ENCODE measurements at places on chromosomes 1 and 21.

DNA sequence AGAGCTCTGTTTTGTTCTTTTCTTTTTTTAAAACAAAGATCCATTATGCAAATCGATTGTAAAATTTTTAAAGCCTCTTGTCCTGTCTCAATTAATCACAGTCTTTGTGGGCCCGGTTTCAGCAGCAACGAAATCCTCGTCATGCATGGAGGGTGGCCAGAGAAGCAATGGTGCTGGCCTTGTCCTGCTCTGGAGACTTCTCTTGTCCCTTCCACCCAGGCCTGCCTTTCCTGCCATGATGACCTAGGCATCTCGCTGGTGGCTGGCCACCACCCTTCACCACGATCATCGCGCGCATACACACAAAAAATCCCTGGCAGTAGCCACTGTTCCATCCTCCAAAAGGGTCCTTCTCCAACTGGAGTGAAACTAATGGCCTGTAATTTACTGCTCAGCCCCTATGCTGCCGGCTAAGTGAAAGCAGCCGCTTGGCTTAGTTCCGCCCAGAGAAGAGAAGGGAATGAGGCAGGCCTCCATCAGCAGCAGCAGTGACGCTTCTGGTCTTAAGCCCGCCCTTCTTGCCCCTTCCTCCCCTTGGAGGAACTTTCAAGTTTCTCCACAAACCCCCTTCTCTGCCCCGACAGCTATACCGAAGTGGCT lies 309.5 kb downstream of the NPHP4 start:
- DNase-seq: no peak

- no peak for DNase-seq
Measured at GRCh38 chr1:184214128-184214527, 162.6 kb downstream of the TSEN15 start.

DNA sequence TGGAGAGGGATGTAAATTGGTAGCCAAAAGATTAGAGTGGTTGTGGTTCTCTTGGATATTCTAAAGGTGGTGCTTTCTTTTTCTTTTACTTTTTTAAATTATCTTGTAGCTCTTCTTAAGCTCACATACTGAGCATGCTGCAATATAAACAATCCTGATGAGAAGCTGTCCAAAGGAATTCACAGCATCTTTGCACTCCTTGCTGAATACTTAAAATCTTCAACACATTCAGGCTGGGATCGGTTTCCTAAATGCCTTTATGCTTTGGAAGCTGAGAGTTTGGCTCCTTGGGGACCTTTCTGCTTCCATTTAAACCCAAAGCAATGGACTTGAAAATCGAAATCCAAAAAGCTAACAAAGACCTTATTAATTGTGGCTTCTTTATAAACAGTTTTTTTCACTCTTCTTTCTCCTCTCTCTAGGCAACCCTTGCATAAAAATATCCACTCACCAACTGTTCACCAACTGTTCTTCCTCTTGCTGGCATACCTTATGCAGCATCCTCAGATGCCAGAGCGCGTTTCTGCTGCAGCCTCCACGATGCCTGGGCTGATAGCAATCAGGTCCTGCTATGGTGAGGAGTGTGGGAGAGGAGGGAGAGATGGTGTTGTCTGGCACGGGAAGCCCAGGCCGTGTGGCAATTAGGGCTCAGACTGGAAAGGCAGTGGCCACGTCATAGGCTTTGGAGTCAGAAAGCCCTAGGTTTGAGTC lies 535.8 kb upstream of the DAB1 start:
- DNase-seq: no peak

DNA sequence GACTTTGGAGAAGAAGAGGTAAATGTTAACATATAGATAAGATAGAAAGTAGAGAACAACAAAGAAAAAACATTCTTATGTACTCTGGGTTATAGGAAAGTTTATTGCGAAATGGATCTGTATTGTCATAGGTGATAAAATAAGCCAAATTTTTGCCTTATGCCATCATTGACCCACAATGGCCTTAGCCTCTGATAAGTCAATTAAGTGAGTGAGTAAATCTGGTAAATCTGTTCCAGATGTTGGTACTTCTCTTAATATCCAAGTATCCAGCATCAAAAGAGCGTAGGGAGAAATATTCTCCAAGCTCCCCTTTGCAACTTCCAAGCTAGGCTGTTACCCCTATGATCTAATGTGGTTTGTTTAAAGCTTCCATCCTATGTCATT lies 38.3 kb upstream of the CLCA4 start:
- no peak for DNase-seq

DNA sequence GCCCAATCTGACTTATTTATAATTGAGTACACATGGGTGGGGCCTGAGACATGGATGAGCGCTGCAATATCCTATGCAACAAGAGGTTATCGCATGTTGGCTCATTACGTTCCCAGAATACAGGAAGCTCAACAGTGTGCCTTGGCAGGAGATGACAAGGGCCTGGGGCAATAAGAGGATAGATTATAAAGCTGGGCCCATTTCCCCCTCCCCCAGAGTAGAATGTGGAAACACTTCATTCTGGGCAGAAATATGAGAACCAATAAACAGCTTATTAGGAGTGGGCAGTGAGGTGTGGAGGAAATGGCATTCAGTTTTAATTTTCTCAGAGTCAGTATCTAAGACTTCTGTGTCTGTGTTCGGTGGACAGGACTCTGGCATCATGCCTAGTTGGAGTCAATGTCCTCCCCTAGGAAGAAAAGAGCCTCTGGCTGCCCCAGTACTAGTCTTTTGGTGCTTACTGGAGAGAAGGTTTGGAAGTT lies 92.8 kb downstream of the PIK3R3 start:
- DNase-seq: no peak

DNA sequence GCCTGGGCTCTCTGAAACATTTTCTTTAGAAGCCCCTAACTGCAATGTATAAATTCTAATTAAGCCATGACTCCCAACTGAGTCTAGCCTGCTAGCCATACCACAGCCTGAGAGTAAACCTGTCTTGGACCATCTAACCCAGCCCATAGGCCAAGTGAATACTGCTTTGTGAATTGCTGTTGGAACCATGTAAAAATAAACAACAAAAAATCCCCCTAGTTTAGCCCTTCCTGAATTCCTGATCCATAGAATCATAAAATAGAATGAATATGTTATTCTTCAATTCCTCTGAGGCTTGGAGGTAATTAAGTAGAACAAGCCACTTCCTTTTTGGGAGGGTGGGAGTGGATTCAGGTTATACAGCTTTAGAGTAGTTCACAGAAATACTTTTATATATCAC lies 1496.4 kb downstream of the MRPL39 start:
- no peak for DNase-seq

DNA sequence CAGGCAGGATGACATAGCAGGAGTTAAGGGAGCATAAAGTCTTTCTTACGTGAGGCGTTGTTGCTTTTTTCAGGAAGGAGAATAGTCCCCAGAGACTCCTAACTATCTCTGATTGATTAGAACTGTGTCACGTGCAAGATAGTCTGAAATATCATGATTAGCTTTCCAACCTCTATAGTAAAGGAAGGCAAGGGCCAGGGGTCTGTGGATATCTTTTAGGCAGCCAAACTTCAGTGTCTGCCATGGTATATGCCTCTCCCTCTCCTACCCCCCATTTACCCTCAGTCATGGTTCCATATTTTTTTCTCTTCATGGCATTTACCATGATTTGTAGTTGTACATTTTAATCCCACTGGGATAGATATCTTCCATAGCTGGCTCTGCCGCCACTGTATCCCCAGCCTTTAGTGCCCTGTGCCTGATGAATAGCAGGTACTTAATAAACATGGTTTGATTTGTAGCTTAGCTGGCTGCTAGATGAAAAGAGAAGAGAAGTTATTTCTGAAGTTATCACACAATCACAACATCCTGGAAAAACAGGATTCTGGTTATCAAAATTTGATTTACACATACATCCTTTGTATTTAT lies 318.7 kb upstream of the ST6GALNAC5 start:
- no peak for DNase-seq

- DNase-seq: no peak
Measured at GRCh38 chr1:19402031-19402813, 83.1 kb downstream of the CAPZB start.

DNA sequence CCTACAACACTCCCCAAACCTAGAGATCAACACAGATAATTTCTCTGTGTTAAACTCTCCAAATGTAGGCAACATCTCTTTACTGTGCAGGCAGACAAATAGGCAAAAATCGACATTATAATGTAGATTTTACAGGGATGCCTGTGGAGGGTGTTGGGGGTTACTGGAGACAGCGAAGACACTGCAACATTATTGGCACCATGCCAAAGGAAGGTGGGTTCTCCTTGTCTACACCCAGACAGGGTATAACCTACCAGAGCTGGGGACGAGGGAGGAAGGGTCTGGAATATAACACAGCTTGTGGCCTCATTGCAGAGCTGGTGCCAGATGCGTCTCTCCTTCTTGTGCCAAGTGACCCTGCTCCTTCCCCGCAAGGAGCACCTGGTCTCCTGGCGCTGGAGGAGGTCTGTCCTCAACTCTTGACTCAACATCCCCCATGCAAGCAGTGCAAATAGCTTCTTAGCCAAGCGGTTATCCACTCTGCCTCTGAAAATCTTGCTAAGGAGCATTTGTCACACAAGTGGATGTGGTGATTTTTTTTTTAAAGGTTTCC lies 404.0 kb downstream of the PRDM2 start:
- DNase-seq: no peak

- no peak for DNase-seq
Measured at GRCh38 chr1:197920414-197921117, 3.4 kb downstream of the LHX9 start.

- DNase-seq: no peak
Measured at GRCh38 chr1:209624558-209625549, 27.4 kb downstream of the LAMB3 start.

DNA sequence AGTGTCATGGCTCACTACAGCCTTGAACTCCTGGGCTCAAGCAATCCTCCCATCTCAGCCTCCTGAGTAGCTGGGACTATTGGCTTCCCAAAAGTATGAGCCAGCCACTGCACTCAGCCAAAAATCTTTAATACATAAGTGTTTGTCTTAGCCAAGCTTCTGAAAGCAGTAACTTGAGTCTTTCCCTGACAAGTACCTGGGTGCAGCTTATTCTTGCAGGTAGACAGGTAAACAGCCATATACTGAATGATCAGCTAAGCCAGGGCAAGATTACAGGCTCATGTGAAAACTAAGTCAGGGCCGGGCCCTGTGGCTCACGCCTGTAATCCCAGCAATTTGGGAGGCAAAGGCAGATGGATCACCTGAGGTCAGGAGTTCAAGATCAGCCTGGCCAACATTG lies 7.8 kb downstream of the MEAF6 start:
- no peak for DNase-seq

- no peak for DNase-seq
Measured at GRCh38 chr21:36452281-36452825, 27.6 kb downstream of the CLDN14 start.

DNA sequence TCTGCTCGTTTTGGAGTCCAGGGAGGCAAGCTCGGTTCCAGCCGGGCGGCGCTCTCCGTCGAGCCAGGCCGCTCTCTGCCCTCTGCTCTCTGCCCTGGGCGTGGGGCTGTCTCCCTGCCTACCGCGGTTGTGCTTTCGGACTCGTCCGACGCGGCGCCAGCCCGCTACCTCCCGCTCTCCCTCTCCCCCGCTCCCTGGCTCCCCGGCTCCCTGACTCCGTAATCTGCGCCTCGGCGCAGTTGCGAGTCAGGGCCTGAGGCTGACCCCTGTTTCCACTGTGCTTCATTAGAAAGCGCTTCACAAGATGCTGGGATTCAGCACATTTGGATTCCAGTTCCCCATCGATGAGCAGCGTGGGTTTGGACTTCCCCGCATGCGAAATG lies 2.2 kb downstream of the SOX13 start:
- DNase-seq: no peak

GRCh38 chr1:51671527-51672325 lies 54.8 kb downstream of the OSBPL9 start:
- no peak for DNase-seq

DNA sequence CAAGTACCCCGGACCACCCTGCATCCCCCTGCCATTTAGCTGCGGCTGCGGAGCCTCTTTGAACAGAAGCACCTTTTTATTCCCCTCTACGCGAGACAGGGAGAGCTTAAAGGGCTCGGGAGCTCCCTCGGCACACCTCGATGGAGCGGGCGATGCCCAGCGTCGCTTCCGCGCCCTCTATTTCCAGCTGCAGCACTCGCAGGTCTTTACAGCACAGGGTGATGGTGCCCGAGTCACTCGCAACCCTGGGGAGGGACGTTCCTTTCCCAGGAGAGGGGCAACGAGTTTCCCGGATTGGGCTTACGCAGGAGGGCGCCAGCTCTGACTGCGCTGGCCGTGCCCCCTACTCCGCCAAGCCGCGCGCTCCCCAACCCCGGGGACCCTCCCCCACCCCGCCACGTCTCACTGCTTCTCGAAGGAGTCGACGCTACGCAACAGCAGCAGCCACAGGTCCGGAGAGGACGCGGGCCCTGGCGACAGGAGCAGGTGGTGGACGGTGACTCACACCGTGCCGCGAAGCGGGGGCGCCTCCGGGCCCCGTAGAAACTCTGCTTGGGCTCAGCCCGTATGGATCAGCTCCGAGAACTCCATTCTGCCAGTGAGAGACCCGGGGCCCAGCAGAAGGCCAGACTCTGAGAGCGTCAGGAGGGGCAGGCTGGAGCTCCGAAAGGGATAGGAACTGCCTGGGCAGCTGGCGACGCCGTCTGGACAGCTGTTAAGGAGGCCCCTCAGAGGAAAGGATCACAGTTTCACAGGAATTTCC lies 5.8 kb upstream of the FAM167B start:
- no peak for DNase-seq

GRCh38 chr1:29171089-29171488 lies 10.6 kb downstream of the SRSF4 start:
- no peak for DNase-seq

GRCh38 chr1:55233145-55233777 lies 18.1 kb upstream of the USP24 start:
- DNase-seq: no peak

GRCh38 chr1:229758101-229759036 lies 132.3 kb downstream of the URB2 start:
- DNase-seq: no peak

- DNase-seq: no peak
Measured at GRCh38 chr1:32372149-32372756, 9.9 kb downstream of the TSSK3 start.

GRCh38 chr21:17688912-17689874 lies 76.5 kb upstream of the BTG3 start:
- DNase-seq: no peak

GRCh38 chr1:174393885-174394284 lies 53.9 kb upstream of the GPR52 start:
- no peak for DNase-seq

- DNase-seq: no peak
Measured at GRCh38 chr1:184494929-184495328, 108.1 kb downstream of the C1orf21 start.

GRCh38 chr1:233032916-233033315 lies 82.5 kb downstream of the NTPCR start:
- no peak for DNase-seq

- no peak for DNase-seq
Measured at GRCh38 chr1:65425006-65425405, 4.5 kb downstream of the LEPR start.

DNA sequence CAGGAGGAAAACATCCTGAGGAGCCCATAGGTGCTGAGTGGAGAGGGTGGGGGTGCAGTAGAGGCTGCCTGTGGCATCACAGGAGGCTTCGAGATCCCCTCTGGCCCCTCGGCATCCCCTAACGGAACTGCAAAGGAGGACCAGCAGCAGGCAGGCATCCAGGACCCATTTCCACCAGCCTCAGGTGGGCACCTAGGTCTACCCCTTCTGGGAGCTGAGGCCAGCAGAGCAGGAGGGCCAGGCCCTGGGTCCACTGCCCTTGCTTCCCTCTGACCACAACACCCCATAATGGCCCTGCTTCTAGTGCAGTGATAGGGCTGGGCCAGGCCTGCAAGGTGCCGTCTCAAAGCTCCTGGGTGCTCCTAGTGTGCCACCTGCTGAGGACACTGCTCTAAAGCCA lies 723.0 kb downstream of the PTPRU start:
- DNase-seq: no peak
